ENCODE measurements at places on chromosomes 3 and 15. TPM values are rescaled to one million over a fixed set of nuclear protein-coding genes. Genes with fewer than 3 reads are reported as not detected.

RYR3 gene
- 158 TPM for total RNA-seq

FBXL2 gene
- 0.64 TPM for total RNA-seq

GRCh38 chr3:71110385-71111222 lies 472.9 kb downstream of the FOXP1 start:
- DNase-seq: no peak

PLA1A gene
- 2.3 TPM for total RNA-seq

- DNase-seq: no peak
These were observed 7.1 kb upstream of the TMEM207 start for GRCh38 chr3:190456770-190457169.

DNA sequence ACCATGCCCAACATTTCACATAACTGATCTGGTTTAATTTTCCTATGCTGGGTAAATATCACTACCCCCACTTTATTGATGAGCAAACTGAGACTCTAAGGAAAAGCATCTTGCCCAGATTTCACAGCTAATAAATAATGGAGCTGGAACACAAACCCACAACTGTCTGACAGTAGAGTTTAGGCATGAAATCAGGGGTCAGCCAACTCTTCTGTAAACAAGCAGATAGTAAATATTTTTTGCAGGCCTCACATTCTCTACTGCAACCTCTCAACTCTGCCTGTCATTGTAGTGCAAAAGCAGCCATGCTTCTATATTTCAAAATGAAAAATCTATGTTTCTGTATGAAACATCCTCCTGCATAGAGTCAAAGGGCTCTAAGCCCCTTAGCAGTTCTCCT lies 111.5 kb downstream of the ERC2 start:
- DNase-seq: no peak
